NCI-H2081 treated with DMSO at 0.1 percent for 48 hours (cell line): ENCODE measurements at places on chromosomes 3 and 15.

DNA sequence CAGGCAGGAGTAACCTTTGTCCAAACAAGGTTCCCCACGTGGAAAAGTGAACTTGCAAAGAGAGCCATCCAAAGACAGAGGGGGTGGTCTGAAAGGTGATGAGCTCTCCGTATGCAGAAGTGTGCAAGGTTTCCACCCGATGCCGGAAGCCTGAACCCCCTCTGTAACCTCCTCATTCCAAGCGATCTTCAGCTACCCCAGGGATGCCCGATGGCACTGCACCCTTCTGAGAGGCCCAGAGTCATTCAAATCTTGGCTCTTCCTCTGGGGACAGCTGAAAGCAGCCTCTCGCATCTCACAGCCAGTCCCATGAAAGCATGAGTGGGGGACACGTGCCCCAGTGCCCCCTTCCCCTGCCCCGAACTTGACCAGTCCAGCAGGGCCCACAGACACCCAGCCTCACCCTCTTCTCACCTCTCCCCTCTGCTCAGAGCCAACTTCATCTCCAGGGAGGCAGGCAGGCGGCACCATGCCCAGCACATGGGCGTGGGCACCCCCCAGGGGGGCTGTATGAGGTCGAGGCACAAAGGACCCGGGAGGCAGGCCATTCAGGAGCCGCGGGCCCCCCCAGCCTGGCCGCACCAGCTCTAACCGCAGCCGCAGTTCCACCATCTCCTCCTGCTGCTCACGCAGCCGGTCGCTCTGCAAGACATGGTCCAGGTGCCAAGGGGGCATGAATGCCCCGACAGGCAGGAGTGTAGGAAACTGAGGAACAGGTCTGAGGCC, 8.7 kb downstream of the KIF7 start:
- no peak for DNase-seq

DNA sequence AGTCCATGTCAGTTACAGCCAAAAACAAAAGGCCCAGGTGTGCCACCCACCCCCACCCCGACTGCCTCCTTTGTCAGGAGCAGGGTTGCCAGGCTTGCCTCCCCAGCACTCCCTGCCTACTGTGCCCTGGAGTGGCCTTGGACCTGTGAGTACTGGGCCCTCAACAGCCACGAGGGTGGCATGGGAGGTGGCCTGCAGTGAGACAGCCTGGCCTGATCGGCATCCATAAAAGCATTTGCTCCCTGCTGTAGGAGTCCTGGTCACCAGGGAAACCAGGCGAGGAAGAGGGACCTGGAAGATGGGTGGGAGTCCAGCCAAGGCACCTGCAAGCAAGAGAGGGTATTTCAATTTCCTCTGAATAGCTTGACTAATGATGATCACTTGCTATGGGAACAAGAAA, 56.4 kb upstream of the KCNMB2 start:
- DNase-seq: no peak

DNA sequence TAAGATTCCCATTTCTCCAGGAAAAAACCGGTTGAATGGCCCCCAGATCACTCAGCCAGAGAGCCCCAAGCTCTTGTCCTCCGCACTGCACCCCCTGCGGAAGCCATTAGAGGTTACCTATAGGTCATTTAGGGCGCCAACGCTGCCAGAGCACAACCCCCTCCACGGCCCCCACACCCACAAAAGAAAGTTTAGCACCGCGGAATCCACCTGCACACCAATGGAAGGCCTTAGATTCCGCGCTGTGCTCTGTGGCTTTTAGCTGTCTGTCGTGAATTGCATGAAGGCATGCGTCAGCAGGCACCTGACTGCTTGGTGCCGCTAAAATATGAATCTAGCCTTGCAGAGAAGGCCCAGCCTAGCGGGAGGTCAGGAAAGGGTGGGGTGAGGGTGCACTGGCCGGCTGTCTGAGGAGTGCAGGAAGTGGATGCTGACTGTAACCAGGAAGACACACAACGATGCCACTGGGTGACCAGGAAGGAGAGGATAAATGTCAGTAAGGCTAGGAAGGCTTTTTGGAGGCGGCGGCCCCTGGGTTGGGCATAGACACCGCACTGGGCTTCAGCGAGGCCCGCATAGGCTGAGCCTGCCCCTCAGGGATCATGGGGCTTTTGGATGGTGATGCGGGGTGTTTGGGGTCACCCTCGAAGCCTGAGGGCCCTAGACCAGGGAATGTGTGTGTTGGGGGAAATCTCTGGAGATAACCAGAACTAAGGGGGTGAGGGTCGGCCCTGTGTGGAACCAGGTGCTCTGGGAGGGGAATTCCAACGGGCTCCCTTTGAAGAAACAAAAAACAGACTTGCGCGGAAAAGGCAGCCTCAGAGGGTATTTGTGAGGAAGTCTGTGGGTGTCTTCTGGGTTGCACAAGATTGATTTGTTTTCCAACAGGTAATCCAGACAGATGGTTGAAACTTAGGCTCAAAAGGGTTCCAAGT, 976 bp upstream of the NUP210 start:
- no peak for DNase-seq

DNA sequence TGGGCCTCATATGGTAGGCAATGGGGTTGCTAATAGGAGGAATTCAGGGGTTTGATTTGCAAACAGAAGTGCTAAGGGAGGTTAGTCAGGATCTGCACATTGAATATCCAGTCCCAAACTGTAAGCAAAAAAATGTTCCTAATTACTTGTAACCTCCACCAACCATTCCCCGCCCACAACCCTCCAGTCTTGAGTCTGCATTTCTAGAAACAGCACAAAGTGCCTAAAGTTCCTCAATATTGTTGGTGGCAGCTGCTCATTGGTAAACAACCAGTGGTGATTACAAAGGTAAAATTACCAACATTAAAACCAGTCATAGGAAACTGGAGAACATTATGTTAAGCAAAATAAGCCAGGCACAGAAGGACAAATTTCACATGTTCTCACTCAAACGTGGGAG, 18.9 kb downstream of the HDC start:
- DNase-seq: no peak

- no peak for DNase-seq
These were observed 139.5 kb downstream of the TBL1XR1 start for GRCh38 chr3:177057768-177058167.

DNA sequence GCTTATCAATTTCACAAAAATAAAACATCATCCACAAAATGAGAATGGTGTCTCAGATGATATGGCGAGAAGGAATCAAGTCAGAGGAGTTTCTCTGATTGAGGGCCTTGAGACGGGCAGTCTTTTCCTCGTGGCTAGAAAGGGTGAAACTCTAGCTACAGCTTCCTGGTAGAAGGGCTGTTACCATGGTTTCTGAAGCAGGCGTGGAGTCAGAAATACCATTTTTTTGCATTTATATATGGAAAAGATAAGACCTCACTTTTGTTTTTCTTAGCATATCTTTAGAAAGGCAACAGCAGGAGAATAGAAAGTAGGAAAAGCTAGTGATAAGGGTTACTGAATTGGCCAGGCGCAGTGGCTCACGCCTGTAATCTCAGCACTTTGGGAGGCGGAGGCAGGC, 17.3 kb upstream of the SAMD7 start:
- DNase-seq: no peak

GRCh38 chr15:99305761-99306505, 54.7 kb downstream of the LRRC28 start:
- peak; percentile 34 for DNase-seq

DNA sequence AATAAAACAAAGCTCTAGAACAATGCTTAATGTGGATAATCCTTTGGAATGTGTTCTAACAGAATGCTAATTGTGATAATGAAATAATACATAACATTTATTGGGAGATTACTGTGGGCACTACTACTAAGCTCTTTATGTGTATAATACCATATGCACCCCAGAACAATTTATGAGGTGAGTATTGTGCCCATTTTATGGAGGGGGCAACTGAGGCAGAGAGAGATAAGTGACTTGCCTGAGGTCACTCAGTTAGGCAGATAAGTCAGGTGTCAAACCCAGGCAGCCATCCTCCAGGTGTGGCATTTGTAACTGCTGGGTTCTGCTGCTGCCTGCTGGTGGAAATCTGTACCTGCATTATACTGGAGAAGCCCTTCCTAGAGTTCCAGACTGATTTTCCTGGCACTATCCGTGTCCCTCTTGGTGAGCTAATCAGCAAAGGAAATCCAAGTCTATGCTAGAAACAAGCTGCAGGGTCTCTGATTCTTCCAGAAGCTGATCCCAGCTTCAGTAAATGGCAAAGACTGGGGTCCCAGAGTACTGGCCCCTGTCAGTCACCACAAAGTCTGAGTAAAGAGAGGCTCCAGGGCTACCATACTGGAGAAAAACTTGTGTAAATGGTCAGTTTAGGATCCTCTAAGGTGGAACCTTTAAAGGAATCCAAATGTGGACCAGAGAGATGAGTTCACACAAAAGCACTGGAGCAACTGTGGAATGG, 22.6 kb upstream of the RBP1 start:
- peak; percentile 83 for DNase-seq

- DNase-seq: no peak
These were observed 95.3 kb downstream of the AKAP13 start for GRCh38 chr15:85475711-85476110.

- DNase-seq: no peak
These were observed at the start of gene ADGRG7 for GRCh38 chr3:100609305-100609704. Gene ADGRG7 (plus strand): TSS chr3:100609601. CDS start chr3:100609857, 256 bp downstream.

GRCh38 chr3:100590114-100590839, 19.1 kb upstream of the ADGRG7 start:
- peak; percentile 8 for DNase-seq

- DNase-seq: no peak
These were observed 20.5 kb upstream of the ABHD2 start for GRCh38 chr15:89067751-89068150.

DNA sequence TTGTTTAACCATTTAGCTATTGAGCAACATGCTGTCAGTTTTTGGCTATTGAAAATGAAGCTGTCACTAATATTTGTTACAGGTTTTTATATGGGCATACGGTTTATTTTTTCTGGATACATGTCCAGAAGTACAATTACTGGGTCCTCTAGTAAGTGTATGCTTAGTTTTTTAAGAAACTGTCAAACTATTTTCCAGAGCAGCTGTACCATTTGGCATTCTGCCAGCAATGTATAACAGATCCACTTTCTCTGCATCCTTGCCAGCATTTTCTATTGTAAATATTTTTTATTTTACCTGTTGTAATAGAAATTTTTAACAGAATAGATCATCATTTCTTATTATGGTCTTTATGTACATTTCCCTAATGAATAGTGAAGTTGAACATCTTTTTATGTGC, 658.8 kb downstream of the EDEM1 start:
- DNase-seq: no peak

GRCh38 chr15:70164910-70165715, 67.4 kb upstream of the TLE3 start:
- DNase-seq: no peak

- no peak for DNase-seq
These were observed 2.0 kb downstream of the AP2M1 start for GRCh38 chr3:184176377-184177330.

- no peak for DNase-seq
These were observed 43.2 kb upstream of the ADCY5 start for GRCh38 chr3:123491966-123492587.

GRCh38 chr3:183699238-183699947, 1.8 kb downstream of the YEATS2 start:
- DNase-seq: no peak

DNA sequence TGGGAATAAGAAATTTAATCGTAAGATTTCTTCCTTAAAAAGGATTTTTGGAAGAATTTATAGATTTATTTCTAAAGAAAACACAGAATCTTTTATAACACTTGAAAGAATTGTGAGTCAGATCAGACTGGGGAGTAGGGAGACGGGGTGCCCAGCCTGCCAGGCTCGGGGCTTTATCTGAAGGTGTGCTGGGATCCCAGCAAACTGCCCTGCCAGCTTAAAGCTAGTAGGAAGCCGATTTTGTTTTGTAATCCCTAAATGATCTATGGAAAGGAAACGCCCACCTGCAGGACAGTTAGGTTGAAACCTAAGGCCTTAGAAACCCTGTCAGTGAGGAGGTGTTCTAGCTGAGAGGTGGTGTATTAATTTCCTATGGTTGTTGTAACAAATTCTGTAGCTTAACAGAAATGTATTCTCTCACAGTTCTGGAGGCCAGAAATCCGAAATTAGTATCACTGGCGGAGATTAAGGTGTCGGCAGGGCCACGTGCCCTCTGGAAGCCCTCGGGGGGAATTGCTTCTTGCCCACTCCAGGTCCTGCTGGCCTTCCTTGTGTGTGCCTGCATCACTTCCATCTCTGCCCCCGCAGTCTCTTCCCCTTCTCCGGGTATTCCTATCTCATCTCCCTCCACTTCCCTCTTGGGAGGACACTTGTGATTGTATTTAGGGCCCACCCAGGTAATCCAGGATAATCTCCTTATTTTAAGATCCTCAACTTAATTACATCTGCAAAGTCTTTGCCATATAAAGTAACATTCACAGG, 19.3 kb upstream of the RAB6B start:
- DNase-seq: no peak

- DNase-seq: no peak
These were observed 1.9 kb upstream of the DPH6 start for GRCh38 chr15:35547775-35548364.

GRCh38 chr3:113272385-113272779, 61.0 kb downstream of the BOC start:
- DNase-seq: no peak

DNA sequence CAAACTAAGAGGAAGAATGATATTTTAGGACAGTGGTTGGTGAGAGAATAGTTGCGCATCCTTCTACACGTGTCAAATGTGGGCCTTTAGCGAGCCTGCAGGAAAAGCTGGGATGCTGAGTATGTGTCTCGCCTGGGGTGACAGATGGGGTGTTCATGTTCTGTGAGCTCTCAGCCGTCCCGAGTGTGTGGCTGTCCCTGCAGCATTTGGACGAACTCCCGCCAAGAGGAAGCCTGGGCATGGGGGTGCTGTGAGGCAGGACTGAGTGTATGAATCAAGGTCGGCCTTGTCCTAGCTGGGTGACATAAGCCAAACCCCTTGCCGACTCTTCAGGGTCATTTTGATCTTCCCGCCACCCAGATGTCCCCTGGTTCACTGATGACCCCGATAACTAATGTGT, 94.8 kb downstream of the CACNA1D start:
- no peak for DNase-seq

- DNase-seq: peak; percentile 41
These were observed 19.5 kb upstream of the BSN start for GRCh38 chr3:49534581-49535441.

- no peak for DNase-seq
These were observed 21.9 kb upstream of the PLSCR2 start for GRCh38 chr3:146491303-146491702.

- no peak for DNase-seq
These were observed 96.1 kb upstream of the PLSCR5 start for GRCh38 chr3:146701246-146701645.

DNA sequence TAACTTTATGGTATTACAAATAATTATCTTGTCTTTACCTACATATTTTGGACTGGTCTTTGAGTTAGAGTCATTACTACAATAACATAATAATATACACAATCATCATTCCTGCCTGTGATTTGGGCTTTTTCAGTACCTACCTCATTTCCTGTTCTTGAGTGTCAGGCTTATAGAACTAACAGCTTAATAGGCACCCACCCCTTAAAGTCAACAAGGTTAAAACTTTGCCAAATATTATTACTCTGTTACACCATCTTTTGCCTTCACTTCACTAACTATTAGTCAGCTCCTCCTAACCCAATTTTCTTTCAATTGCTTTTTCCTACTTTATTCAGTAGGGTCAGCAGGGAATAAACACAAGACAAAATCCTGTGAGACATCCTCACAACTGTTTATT, 488.7 kb upstream of the AGTR1 start:
- DNase-seq: no peak

- DNase-seq: no peak
These were observed 24.1 kb upstream of the SNRK start for GRCh38 chr3:43262194-43262593.
